ENCODE measurements at places on chromosomes 3 and 15.

- no peak for DNase-seq
Observed at GRCh38 chr3:4398120-4398940, 68.7 kb downstream of the SUMF1 start.

DNA sequence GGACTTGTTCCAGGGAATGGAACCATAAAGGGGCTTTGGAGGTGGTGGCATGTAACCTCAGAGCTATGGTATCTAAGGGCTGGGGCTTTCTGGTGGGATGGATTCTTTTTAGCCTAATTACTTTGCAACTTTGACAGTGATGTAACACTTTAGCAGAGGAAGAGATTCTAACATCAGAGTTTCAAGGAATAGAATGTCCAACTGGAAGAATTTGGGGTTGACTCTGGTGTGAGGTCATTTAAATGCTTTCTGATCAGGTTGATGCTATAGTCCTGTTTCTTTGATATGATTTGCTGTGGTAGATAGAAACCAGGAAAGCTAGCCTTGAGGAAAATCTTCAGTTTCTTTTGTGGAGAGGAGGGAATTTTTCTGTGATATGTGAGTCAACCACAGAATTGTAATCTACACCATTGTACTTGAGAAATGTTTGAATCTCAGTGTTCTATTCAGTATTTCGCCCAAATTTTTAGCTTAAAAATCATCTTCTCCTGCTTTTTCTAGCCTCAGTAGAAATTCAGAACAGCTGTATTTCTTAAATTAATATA is 40.0 kb downstream of the ATP2C1 start:
- DNase-seq = no peak

GRCh38 chr15:41874736-41875135 is 19.1 kb downstream of the SPTBN5 start:
- DNase-seq = no peak

- DNase-seq = no peak
Observed at GRCh38 chr3:142239421-142239820, 14.0 kb upstream of the GK5 start.

GRCh38 chr15:36075333-36075732 is 504.1 kb upstream of the CDIN1 start:
- DNase-seq = no peak

Data from CD4-positive, alpha-beta T cell treated with Interleukin-6 for 4 hours (primary cell).